NCI-H2081 treated with DMSO at 0.1 percent for 48 hours (cell line): ENCODE measurements at places on chromosomes 13 and 19.
A peak's percentile ranks its signal among the peaks of the same experiment; 100 is the strongest.

- DNase-seq = no peak
Observed at GRCh38 chr13:27018882-27019281, 152.7 kb downstream of the USP12 start.

- no peak for DNase-seq
Observed at GRCh38 chr19:31718898-31719297, 369.7 kb upstream of the TSHZ3 start.

DNA sequence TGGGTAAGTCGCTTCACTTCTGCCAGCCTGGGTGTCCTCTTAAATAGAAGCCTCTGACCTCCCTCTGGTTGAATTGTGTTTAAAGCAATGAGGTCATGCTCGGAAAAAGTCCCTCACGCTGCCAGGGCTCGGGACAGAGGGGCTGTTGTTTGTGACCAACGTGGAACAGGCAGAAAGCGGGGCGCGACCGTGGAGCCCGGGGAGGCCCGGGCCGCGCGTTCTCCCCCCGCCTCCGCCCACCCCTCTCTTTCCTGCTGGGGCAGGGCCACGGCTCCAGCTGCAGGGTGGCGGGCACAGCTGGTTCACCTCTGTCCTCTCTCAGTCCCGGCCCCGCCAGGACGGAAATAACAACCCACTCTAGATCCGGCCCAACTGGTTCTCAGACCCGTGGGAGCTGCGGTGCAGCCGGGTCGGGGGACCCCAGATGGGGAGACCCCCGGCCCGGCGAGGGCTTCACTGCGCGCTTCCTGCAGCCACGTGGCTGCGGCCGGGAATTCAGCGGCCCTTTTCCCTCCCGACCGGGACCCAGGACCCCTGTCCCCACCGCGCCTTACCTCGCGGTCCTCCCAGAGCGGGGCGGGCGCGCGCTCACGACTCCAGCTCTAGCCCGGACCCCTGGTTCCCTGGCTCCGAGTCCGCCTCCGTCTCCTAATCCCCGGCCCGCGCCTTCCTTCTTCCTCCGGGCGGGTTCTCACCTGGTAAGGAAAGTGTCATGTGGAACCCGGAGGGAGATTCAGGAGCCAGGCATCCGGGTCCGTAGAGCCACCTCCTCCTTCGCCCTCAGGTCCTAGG lies 1.9 kb downstream of the CDC42EP5 start:
- DNase-seq = no peak

- DNase-seq = no peak
Observed at GRCh38 chr13:36453516-36453915, 21.2 kb downstream of the CCNA1 start.

DNA sequence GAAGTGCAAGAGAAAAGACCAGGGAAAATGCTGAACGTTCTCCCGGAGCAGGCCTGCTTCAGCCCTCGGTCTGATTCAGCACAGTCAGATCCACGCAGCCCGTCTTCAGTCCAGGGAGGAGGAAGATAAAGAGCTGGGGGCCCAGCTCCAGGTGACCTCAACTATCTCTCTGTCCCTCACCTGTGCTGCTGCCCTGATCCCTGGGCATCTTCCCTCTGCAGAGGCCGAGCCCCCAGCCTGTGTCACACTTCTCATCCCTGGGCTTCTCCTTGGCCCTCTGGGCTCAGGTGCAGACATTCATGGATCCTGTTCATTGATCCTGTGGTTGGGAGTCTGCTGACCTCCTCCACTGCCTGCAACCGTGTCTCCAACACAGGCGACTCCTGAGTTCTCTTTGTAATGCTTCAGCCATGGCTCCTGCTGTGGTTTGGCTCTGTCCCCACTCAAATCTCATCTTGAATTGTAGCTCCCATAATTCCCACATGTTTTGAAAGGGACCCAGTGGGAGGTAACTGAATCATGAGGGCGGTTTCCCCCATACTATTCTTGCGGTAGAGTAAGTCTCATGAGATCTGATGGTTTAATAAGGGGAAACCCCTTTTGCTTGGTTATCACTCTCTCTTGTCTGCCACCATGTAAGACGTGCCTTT lies 27.9 kb downstream of the COL4A2 start:
- no peak for DNase-seq

DNA sequence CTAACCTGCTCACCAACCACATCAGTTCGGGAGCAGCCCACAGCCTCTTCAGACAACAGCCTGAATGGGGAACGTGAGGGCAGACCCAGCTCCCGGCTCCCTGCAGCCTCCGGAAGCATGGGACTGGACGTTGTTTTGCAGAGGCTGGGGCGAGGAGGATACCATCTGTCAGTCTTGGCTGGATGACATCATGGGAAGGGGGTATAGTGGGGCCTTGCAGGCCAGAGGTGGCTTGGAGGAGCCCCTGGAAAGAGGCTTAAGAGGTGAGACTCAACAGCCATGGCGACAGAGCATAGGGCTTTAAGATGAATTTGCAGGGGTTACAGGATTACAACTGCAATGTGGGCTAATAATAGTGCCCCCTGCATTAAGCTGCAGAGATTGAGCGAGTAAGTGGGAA lies 1.5 kb downstream of the FXYD3 start:
- DNase-seq = no peak

- DNase-seq = no peak
Observed at GRCh38 chr19:35138305-35138892, at the start of gene FXYD1. FXYD1 (plus strand) TSS chr19:35138824; CDS start chr19:35140080, 1,256 bp downstream.

- no peak for DNase-seq
Observed at GRCh38 chr13:94414141-94414540, 65.3 kb downstream of the DCT start.

DNA sequence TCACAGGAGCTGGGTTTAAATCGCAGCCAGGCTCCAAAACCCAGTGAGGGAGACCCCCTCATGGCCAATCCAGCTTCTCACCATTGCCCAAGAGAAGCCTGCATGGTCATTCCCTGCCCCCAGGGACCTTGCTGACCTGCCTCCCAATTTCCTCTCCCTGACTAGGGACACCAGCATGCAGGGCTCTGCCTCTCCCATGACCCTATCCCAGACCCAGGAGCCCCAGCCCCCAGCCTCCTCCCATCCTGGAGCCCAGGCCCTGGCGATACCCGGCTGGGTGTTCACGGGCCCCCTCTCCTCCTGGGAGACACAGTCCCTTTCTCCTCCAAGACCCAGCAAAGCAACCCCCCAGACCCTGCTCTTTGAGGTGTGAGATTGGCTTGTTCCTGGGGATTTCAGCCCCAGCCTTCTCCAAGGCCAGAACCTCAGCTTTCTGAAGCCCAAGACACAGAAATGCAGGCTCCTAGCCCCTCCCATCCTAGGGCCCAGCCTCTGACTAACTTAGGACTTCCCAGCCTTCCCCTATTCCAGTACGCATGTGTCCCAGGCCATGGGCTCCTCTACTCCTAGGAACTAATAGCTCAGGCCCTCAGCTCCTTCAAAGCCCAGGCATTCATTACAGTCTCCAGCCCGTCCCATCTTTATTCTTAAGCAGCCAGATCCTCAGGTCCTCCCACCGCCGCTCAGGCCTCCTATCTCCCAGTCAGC lies 1.1 kb downstream of the GYS1 start:
- DNase-seq = no peak

DNA sequence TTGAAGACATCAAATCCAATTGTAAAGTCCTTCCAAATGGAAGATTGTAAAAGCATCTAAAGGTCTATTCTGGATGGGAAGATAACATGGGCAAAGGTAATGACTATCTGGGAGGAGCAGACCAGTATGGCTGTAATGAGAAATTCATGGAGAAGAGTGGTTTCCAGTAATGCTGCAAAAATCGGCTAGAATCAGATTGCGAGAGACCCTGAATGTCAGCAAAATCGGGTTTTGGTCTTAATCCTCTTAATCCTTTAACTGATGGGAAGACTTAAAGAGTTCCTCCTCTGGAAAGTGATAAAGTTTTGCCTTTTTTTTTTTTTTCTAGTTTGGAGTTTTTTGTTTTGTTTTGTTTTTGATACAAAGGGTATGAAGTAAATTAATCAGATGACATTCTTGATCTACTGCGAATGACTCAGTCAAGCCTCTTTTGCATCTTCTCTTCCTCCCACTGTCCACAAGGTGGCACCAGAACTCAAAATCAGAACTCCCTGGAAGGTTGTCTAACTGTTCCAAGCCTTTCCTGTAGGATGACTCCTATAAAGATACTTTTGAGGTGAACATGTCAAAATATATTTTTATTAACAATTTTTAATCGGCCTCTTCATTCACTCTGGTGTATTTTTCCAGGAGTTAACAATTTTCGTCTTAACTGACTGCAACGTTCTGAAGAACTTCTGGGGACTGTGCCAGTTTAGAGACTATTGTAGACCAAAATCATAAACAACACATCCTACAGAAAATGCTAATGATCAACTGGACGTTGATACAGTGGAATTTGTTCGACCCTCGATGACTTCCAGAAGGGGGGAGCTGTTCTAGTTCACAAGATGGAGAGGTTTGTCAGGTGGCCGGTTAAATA lies 213.3 kb upstream of the MIR17HG start:
- peak; percentile 15 for DNase-seq

GRCh38 chr19:12766051-12766521 lies 9.3 kb downstream of the HOOK2 start:
- no peak for DNase-seq

DNA sequence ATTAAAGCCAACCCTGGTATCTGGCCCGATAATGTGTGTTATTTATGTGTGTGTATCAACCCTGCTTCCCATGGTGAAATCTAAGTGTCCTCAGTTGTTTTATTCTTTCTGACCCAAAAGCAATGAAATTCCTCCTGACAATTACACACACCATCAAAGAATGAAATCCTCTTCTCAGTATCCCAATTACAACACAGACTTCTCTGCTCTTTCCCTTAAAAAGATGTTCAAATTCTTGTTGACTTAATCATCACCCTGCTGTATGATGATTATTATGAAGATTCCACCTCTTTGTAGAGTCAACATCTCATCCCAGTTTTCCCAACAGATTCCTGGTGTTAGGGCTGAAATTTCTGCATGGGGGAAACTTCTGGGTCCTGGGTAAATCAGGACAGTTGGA lies 8.9 kb upstream of the TRPC4 start:
- no peak for DNase-seq

GRCh38 chr13:80436571-80437169 lies 95.7 kb upstream of the SPRY2 start:
- no peak for DNase-seq

GRCh38 chr13:44098559-44098958 lies 218.9 kb downstream of the LACC1 start:
- DNase-seq = no peak

GRCh38 chr13:48892688-48893075 lies 83.0 kb upstream of the FNDC3A start:
- no peak for DNase-seq

DNA sequence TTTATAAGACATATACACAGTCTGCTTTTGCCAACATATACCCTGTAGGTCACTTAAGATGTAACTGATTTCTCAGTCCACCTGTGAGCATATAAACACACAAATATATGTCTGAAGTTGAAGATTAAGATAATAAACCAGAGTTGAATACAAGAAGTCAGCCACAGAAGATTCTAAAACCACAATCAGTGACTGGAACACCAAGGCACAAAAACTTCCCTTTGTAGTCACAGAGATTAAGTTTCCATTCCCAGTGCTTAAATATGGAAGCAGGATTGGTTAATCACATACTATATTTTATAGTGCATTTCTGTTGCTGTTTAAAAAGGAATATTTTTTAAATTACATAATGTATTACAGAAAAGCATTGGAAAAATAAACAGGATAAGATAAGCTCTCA lies 39.9 kb downstream of the MTMR6 start:
- no peak for DNase-seq

GRCh38 chr19:14053032-14053431 lies 8.8 kb downstream of the PALM3 start:
- no peak for DNase-seq

DNA sequence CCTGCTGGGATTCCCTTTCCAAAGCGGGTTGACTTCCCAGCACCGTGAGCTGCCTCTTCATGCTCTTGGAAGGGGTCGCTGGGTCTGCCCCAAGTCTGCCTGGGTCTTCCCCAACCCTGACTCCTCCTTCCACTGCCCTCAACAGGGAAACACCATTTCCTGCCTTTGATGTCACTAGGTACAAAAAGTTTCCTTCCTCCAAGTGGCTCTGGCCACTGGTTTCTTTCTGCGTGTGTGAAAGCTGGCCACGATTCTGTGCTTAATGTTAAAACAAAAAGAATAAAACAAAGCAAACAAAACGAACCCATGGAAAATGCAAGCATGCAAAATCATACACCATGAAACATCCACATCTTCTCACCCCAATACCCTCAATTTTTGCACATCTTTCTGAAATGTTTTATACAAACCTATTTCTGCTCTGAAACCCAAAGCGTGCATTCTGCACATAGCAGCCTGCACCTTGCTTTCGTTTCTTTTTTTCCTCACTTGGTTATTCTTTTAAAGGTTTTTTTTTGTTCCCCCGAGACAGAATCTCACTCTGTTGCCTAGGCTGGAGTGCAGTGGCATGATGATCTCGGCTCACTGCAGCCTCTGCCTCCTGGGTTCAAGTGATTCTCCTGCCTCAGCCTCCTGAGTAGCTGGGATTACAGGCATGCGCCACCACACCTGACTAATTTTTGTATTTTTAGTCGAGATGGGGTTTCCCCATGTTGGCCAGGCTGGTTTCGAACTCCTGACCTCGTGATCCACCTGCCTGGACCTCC lies 12.5 kb upstream of the TNFSF9 start:
- DNase-seq = no peak

- no peak for DNase-seq
Observed at GRCh38 chr13:33197541-33197971, 88.0 kb downstream of the STARD13 start.

- DNase-seq = no peak
Observed at GRCh38 chr13:26579580-26579979, 22.1 kb downstream of the WASF3 start.

- no peak for DNase-seq
Observed at GRCh38 chr19:12034198-12034597, 1.3 kb downstream of the ZNF433 start.

GRCh38 chr19:39508629-39509028 lies 6.3 kb upstream of the SELENOV start:
- DNase-seq = no peak

- DNase-seq = no peak
Observed at GRCh38 chr19:11541238-11541637, 2.6 kb downstream of the CNN1 start.

- peak; percentile 59 for DNase-seq
Observed at GRCh38 chr13:67224148-67224846, 5.8 kb downstream of the PCDH9 start.

DNA sequence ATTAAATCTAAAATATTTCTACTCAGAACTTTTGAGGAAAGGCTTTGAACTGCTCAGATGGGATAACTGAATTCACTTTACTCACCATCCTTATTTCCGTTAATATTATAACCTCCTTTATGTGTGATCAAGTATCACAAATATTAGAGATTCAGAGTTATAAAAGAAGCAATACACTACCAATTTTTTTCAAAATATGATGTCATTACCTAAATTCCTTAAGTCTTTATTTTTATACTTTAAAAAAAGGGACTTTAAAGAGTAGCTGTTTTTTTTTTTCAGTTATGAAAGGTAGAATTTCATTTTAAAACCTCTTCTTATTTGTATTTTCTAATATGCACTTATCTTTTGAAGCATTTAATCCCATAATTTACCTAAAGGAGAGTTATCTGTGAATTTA lies 239.5 kb downstream of the DIAPH3 start:
- DNase-seq = no peak

GRCh38 chr13:30037766-30038165 lies 187.3 kb upstream of the UBL3 start:
- no peak for DNase-seq

GRCh38 chr19:47895165-47895782 lies 9.2 kb upstream of the SULT2A1 start:
- DNase-seq = no peak

GRCh38 chr13:23445794-23446193 lies 12.3 kb upstream of the SACS start:
- DNase-seq = no peak
